Neural progenitor cell (in vitro differentiated cells): ENCODE measurements at places on chromosomes 11 and 22.

GRCh38 chr11:118846181-118846935 is 37.3 kb upstream of the CXCR5 start:
- no peak overlapping the region for H3K27ac ChIP-seq
- peaks cover 6% of the 10 kb centered on the region for H3K4me1 ChIP-seq
- no peaks in the 10 kb centered on the region for H3K27me3 ChIP-seq
- H3K4me3 ChIP-seq, result no peak overlapping the region

DNA sequence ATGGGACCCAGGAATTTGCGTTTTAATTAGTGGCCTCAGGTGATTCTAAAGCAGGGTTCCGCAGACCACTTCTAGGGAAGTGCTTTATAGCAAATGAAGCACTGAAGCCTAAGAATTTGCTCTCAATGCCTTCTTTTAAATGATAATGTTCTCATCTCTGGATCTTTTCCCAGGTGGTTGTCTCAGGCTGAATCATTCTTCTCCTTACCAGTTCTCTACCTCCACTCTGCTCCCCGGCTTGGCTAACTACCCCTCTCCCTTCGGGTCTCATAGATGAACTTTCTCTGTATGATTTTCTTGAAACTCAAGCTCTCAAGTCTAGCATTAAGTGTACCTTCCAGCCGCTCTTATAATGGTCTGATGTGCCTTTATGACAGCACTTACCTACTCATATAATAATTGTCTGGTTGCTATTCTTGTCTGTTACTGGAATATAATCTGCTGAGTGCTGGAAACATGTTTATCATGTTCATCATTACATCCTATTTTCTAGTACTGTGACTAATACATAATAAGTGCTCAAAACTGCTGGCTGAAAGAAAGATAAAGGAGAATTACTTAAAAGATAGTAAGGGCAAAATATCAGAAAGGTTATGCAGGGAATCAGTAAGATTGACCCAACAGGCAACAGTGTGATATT is 195.9 kb upstream of the SESN3 start:
- no peak overlapping the region for H3K4me3 ChIP-seq
- H3K27me3 ChIP-seq, result no peaks in the 10 kb centered on the region
- H3K4me1 ChIP-seq, result peaks cover 11% of the 10 kb centered on the region
- H3K36me3 ChIP-seq, result no peaks in the 10 kb centered on the region
- DNase-seq, result no peak

DNA sequence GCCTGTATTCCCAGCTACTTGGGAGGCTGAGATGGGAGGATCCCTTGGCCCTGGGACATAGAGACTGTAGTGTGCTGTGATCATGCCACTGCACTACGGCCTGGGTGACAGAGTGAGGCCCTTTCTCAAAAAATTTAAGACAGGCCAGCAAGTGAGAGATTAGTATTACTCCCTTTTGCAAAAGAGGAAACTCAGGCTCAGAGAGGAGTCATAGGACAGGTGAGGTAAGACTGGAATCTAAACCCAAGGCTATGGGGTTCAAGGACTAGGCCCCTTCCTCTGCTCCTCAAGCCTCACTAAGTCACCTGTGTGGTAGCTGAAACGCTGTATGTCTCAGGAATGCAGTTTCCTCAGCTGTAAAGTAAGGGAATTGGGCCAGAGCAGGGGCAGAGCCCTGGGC is 1.6 kb upstream of the P2RY2 start:
- H3K27ac ChIP-seq, result no peak overlapping the region
- H3K36me3 ChIP-seq, result no peaks in the 10 kb centered on the region
- peaks cover 49% of the 10 kb centered on the region for H3K27me3 ChIP-seq
- DNase-seq, result peak; percentile 1

DNA sequence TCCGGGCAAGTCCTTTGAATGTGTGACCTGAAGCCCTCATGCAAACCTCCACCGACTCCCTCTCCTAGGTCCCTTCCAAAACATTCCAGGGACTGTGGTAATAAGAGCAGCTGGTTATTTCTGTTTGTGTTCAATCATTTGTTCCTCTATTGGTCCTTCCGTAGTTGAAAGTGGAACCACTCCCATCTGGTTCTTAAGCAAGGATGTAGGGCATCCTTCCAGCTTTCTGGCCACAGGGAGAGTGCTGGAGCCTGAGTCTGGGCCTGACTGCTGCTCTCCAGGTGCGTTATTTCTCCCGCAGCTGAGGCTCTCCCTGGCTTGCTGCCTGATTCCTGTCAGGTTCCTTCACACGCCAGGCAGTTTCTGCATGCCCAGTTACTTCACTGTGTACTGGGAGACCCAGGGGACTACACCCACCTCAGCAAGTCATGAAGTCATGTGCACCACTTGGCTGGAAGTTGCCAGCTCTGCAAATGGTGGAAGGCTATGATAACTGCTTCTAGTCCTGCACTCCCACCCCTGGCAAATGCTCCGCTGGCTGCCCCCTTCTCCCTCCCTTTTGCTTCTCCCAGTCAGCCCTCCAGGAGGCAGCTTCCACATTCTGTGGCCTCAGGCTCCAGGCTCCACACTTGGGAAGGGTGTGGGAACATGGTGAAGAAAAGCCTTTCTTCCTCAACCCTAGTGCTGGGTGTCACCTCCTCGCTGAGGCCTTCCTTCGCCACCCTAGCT is 4.0 kb upstream of the ALX4 start:
- no peak overlapping the region for H3K4me3 ChIP-seq
- no peak overlapping the region for H3K27ac ChIP-seq
- no peak for DNase-seq
- H3K36me3 ChIP-seq, result no peaks in the 10 kb centered on the region

- H3K4me1 ChIP-seq, result peaks cover 9% of the 10 kb centered on the region
- DNase-seq, result no peak
- H3K36me3 ChIP-seq, result no peaks in the 10 kb centered on the region
- no peaks in the 10 kb centered on the region for H3K27me3 ChIP-seq
- H3K27ac ChIP-seq, result no peak overlapping the region
- H3K4me3 ChIP-seq, result no peak overlapping the region
These were observed 85.4 kb downstream of the MICAL2 start for GRCh38 chr11:12195768-12196167.

DNA sequence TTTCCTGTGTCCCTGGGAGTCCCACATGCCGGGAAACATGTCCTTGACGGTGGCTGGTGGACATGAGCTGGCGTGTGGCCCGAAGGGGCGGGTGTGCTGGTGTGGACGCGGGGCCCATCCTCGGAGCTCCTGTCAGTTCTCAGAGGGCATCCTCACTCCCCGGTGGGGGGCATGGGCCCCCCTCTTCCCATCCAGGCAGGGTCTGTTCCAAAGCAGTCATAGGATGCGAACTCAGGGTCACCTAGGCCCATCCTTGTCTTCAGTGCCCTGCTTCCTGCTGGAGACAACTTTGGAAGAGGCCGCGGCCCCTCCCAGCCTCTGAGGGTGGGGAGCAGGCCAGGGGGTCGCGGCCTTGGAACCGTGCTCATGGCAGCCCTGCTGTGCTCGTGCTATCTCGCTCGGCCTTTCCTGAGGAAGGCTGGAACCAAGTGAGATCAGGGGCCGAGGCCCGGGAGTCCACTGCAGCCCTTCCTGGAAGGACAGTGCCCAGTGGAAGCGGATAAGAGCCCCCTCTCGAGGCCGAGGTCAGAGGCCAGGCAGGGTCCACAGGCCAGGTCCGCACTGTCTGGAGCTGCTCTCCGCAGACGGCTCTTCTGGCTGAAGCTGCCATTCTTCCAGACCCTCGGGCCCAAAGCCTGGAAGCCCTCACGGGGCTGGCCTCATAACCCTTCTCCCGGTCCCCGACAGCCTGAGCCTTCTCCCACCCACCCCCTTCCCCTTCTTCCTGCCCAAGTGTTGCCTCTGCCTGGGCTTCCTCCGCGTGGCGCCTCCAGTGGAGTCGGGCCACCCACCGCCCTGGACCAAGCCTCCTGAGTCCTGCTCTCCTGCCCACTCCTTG is 8.7 kb downstream of the GRK2 start:
- H3K27ac ChIP-seq, result no peak overlapping the region
- no peaks in the 10 kb centered on the region for H3K27me3 ChIP-seq
- H3K4me3 ChIP-seq, result no peak overlapping the region
- H3K36me3 ChIP-seq, result no peaks in the 10 kb centered on the region
- H3K4me1 ChIP-seq, result peaks cover 28% of the 10 kb centered on the region
- DNase-seq, result no peak

- no peak for DNase-seq
- no peaks in the 10 kb centered on the region for H3K27me3 ChIP-seq
- no peaks in the 10 kb centered on the region for H3K36me3 ChIP-seq
- no peaks in the 10 kb centered on the region for H3K4me1 ChIP-seq
These were observed 11.5 kb downstream of the RNH1 start for GRCh38 chr11:495537-495931.

- DNase-seq, result no peak
- H3K27me3 ChIP-seq, result peaks cover 14% of the 10 kb centered on the region
- no peak overlapping the region for H3K27ac ChIP-seq
- H3K4me3 ChIP-seq, result no peak overlapping the region
- H3K36me3 ChIP-seq, result no peaks in the 10 kb centered on the region
These were observed 23.5 kb upstream of the CPT1A start for GRCh38 chr11:68865241-68865640.

DNA sequence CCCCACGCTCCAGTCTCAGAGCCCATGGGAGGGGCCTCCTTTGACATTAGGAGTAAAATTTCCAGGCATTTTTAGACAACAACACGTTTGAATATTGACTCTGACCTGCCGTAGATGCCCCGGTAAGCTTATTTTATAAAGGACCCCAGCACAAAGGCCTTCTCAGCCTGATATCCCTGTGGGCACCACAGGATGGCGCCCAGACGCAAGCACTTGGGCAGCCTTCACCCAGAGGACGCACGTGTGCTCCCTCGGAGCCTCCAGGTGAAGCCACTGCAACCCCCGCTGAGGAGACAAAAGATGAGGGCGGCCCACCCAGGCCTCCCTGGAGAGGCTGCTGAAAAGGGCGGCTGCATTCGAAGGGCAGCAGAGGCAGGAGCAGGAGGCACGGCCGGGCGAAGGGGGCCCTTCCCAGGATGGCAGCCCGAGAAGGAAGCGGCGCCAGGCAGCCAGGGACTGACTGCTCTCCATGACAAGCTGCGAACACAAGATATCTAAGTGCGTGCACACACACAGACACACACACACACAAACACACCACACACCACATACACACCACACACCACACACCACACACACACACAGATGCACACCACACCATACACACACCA is 15.2 kb upstream of the TH start:
- H3K36me3 ChIP-seq, result no peaks in the 10 kb centered on the region
- peaks cover 22% of the 10 kb centered on the region for H3K4me1 ChIP-seq
- H3K27me3 ChIP-seq, result peaks cover 17% of the 10 kb centered on the region
- no peak overlapping the region for H3K4me3 ChIP-seq
- H3K27ac ChIP-seq, result no peak overlapping the region

DNA sequence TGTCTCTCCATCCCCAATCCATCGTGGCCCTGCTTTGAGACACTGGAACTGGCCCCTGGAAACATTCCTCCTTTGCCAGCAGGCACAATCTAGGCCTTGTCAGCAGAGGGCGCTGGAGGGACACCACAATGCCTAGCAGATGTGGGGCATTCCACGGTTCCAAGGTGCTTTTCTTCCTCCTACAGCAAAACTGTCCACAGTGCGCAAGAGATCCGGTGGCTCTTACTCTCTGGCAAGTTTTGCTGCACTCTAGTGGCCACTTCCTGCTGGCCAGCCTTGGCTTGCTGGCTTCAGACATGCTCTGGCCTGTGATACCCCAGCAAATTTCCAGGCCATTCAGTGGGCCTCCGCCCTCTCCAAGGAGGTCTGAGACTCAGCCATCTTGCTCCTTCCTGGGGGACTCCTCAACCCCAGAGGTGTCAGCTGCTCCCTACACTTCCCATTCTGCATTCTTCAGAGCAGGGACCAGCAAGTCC is 17.1 kb upstream of the RBM4B start:
- peak overlapping the region; percentile 14 for H3K27ac ChIP-seq
- no peaks in the 10 kb centered on the region for H3K27me3 ChIP-seq
- peak; percentile 97 for DNase-seq
- no peaks in the 10 kb centered on the region for H3K36me3 ChIP-seq
- H3K4me1 ChIP-seq, result no peaks in the 10 kb centered on the region

GRCh38 chr11:46917762-46918082 is 628 bp downstream of the LRP4 start:
- H3K36me3 ChIP-seq, result no peaks in the 10 kb centered on the region
- H3K27me3 ChIP-seq, result peaks cover 16% of the 10 kb centered on the region
- no peak overlapping the region for H3K27ac ChIP-seq
- H3K4me1 ChIP-seq, result peaks cover 30% of the 10 kb centered on the region
- DNase-seq, result no peak
- H3K4me3 ChIP-seq, result peak overlapping the region; percentile 68

DNA sequence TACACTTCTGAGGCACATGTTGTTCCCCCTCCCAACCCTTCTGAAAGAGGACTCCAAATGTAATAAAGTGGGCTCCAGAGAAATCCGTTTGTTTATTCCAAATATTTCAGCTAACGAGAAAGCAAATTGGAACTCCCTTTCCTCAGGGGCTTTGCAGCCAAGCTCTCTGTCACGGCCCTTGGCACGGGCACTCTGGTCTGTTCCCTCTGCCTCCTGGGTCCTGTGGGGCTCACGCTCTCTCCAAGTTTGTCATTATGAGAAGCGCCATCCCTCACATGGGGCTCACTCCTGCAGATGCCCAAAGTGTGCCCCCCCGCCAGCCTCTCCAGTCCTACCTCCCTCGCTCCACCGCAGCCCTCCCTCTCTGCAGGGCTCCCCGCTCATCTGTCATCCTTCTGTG is 125.4 kb upstream of the POU2AF2 start:
- H3K4me3 ChIP-seq, result no peak overlapping the region
- no peaks in the 10 kb centered on the region for H3K36me3 ChIP-seq
- no peaks in the 10 kb centered on the region for H3K27me3 ChIP-seq
- DNase-seq, result no peak

DNA sequence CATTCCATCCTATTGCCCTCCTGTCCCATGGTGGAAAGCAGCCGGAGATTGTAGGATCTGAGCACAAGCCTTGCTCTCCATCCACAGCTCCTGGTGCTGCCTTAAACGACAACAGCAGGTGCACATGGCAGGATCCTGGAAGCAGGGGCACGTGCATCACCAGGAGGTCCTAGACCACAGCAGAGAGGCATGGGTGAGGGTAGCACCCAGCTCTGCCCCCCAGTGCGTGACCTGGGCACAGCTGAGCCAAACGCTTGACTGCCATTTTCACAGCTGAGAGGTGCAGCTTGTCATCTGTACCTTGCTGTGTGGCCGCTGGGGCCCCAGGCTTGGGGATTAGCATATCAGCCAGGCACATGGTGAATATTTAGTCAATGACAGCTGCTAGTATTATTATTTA is 92.7 kb downstream of the NTM start:
- no peak for DNase-seq
- no peak overlapping the region for H3K27ac ChIP-seq
- H3K4me1 ChIP-seq, result peaks cover 18% of the 10 kb centered on the region
- H3K27me3 ChIP-seq, result no peaks in the 10 kb centered on the region

DNA sequence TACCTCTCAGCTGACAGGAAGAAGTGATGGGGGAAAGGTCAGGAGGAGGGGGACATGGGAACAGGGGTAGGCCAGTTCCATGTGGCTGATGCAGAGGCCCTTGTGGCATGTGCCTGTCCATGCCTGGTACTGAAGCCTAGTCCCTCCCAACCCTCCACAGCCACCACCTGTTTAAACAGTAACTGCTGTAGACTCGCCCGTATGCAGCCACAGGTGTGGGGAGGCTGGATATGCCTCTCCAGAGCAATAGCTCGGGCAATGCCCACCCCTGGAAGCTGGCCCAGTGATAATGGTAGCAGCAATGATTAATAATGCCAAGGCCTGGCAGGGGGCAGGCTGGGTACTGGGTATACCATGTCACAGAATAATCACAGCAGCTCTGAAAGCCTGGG is 2.3 kb downstream of the SMTN start:
- peaks cover 4% of the 10 kb centered on the region for H3K4me1 ChIP-seq
- DNase-seq, result no peak
- H3K27me3 ChIP-seq, result no peaks in the 10 kb centered on the region
- H3K4me3 ChIP-seq, result no peak overlapping the region
- no peaks in the 10 kb centered on the region for H3K36me3 ChIP-seq
